ENCODE measurements at places on chromosomes 16 and 17. TPM values are rescaled to one million over a fixed set of nuclear protein-coding genes. Genes with fewer than 3 reads are reported as not detected.

TMEM88 gene
- total RNA-seq = 59.6 TPM

EXOSC6 gene
- total RNA-seq = 24.7 TPM

TLCD2 gene
- total RNA-seq = 4.5 TPM

RDM1 gene
- total RNA-seq = 0.87 TPM

PPM1E gene
- 0.80 TPM for total RNA-seq

PIPOX gene
- 15.8 TPM for total RNA-seq

PRCD gene
- total RNA-seq = 2.7 TPM

PLA2G10 gene
- total RNA-seq = 0.30 TPM

CCDC92B gene
- total RNA-seq = not detected

C16orf96 gene
- total RNA-seq = 0.12 TPM

KIAA0753 gene
- 12.0 TPM for total RNA-seq

CNTNAP4 gene
- 1.8 TPM for total RNA-seq

CHST6 gene
- 0.32 TPM for total RNA-seq

CES4A gene
- total RNA-seq = 7.2 TPM

CA7 gene
- 2.5 TPM for total RNA-seq

DNA sequence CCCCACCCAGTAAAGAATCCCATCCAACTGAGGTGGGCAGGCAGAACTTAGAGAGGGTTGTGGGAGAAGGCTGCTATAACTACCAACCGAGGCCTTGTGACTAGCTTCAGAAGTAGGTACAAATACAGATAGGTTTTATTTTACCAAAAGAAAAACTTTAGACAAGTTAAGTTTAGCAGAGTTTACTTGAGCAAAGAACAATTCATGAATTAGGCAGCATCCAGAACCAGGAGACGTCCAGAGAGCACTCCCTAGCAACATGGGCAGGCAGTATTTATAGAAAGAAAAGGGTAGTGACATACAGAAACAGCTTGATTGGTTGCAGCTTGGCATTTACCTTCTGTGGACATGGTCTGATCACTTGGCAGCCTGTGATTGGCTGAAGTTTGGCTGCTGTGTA is 42.1 kb downstream of the SLFN5 start:
- no peak overlapping the region for H3K4me3 ChIP-seq
- no peak for DNase-seq
- no peaks in the 10 kb centered on the region for H3K4me1 ChIP-seq
- no peak overlapping the region for H3K27ac ChIP-seq
- H3K36me3 ChIP-seq = no peaks in the 10 kb centered on the region

- no peak overlapping the region for H3K4me3 ChIP-seq
- H3K27me3 ChIP-seq = no peaks in the 10 kb centered on the region
- H3K27ac ChIP-seq = peak overlapping the region; percentile 74
- H3K4me1 ChIP-seq = peaks cover 19% of the 10 kb centered on the region
Measured at GRCh38 chr17:1736348-1737281, 6.1 kb upstream of the SERPINF2 start.

- no peak overlapping the region for H3K27ac ChIP-seq
- no peaks in the 10 kb centered on the region for H3K27me3 ChIP-seq
- no peak overlapping the region for H3K4me3 ChIP-seq
- H3K36me3 ChIP-seq = no peaks in the 10 kb centered on the region
- DNase-seq = no peak
- no peaks in the 10 kb centered on the region for H3K4me1 ChIP-seq
Measured at GRCh38 chr16:57112403-57113041, 20.1 kb downstream of the CPNE2 start.

- DNase-seq = no peak
- H3K4me3 ChIP-seq = no peak overlapping the region
- peaks cover 37% of the 10 kb centered on the region for H3K27me3 ChIP-seq
- no peaks in the 10 kb centered on the region for H3K36me3 ChIP-seq
- H3K27ac ChIP-seq = no peak overlapping the region
- peaks cover 23% of the 10 kb centered on the region for H3K4me1 ChIP-seq
Measured at GRCh38 chr17:47875011-47875985, 20.7 kb upstream of the SP2 start.

DNA sequence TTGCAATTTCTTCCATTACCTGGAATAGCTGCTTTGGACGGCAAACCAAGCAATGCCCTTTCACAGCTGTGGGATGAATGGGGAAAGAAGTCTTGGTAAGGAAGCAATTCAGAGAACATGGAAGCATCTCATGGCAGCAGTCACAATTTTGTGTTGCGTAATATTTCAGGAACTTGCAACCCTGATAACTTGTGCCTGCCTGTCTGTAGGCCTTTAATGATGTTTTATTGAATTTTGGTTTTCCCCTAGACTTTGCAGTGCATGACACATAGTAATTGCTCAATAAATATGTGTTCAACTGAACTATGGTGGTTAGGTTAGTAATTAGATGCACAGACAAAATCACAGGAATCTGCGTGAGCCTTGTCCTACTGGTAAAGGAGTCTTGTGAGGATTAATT is 439.5 kb downstream of the WWOX start:
- no peaks in the 10 kb centered on the region for H3K27me3 ChIP-seq
- no peaks in the 10 kb centered on the region for H3K36me3 ChIP-seq
- H3K4me1 ChIP-seq = no peaks in the 10 kb centered on the region
- H3K4me3 ChIP-seq = no peak overlapping the region
- H3K27ac ChIP-seq = no peak overlapping the region
- no peak for DNase-seq

GRCh38 chr17:29977836-29978235 is 36.4 kb downstream of the EFCAB5 start:
- H3K27ac ChIP-seq = no peak overlapping the region
- H3K36me3 ChIP-seq = no peaks in the 10 kb centered on the region
- H3K27me3 ChIP-seq = no peaks in the 10 kb centered on the region
- DNase-seq = no peak

GRCh38 chr16:17369421-17370222 is 101.1 kb downstream of the XYLT1 start:
- H3K36me3 ChIP-seq = no peaks in the 10 kb centered on the region
- H3K4me1 ChIP-seq = peaks cover 23% of the 10 kb centered on the region
- no peak for DNase-seq
- no peak overlapping the region for H3K27ac ChIP-seq
- no peaks in the 10 kb centered on the region for H3K27me3 ChIP-seq

- H3K27ac ChIP-seq = no peak overlapping the region
- no peaks in the 10 kb centered on the region for H3K36me3 ChIP-seq
- no peak for DNase-seq
- no peaks in the 10 kb centered on the region for H3K27me3 ChIP-seq
Measured at GRCh38 chr16:26642047-26642664, 424.6 kb upstream of the C16orf82 start.

GRCh38 chr17:77107506-77108433 is 33.0 kb upstream of the SEC14L1 start:
- H3K4me1 ChIP-seq = peaks cover 10% of the 10 kb centered on the region
- no peak for DNase-seq
- H3K27ac ChIP-seq = no peak overlapping the region
- no peaks in the 10 kb centered on the region for H3K36me3 ChIP-seq
- H3K27me3 ChIP-seq = no peaks in the 10 kb centered on the region
- no peak overlapping the region for H3K4me3 ChIP-seq

- H3K27me3 ChIP-seq = no peaks in the 10 kb centered on the region
- no peaks in the 10 kb centered on the region for H3K4me1 ChIP-seq
- no peaks in the 10 kb centered on the region for H3K36me3 ChIP-seq
- DNase-seq = no peak
- no peak overlapping the region for H3K27ac ChIP-seq
- no peak overlapping the region for H3K4me3 ChIP-seq
Measured at GRCh38 chr16:51487880-51488279, 336.8 kb upstream of the SALL1 start.

GRCh38 chr16:19393226-19394111 is 24.2 kb upstream of the TMC5 start:
- peaks cover 14% of the 10 kb centered on the region for H3K4me1 ChIP-seq
- H3K27ac ChIP-seq = peak overlapping the region; percentile 97
- H3K36me3 ChIP-seq = no peaks in the 10 kb centered on the region

DNA sequence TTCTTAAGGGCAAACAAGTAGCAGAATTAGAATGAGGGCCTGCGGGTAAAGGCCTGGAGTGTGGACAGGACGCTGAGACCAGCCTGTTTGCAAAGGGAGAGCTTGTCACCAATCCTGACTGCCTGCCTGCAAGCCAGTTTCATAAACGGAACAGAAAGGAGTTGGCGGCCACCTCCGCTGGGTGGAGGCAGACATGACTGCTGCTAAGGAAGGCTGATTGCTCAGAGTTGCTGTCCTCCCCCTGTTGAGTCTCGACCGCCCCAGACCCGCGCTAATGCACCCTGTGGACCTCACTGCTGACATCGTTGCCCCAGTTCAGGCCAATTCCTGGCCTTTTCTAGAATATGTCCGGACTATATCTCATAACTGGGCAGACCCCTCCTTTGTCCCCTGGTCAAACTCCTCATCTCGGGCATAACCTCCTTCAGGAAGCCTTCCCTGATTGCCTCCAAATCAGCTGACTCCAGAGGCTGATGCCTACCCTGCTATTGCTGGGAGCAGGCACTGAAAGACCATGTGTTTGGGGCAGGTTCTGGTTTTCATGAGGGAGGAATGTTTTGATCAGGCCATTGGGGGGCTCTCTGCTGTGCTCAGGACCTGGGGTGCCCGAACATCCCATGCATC is 153.0 kb upstream of the CIBAR2 start:
- no peak overlapping the region for H3K27ac ChIP-seq
- DNase-seq = no peak
- H3K36me3 ChIP-seq = no peaks in the 10 kb centered on the region
- H3K4me1 ChIP-seq = no peaks in the 10 kb centered on the region

- no peaks in the 10 kb centered on the region for H3K27me3 ChIP-seq
- H3K4me3 ChIP-seq = peak overlapping the region; percentile 59
- DNase-seq = peak; percentile 78
- peak overlapping the region; percentile 97 for H3K27ac ChIP-seq
- H3K36me3 ChIP-seq = no peaks in the 10 kb centered on the region
- peaks cover 23% of the 10 kb centered on the region for H3K4me1 ChIP-seq
Measured at GRCh38 chr17:5418858-5419355, 555 bp downstream of the NUP88 start.

DNA sequence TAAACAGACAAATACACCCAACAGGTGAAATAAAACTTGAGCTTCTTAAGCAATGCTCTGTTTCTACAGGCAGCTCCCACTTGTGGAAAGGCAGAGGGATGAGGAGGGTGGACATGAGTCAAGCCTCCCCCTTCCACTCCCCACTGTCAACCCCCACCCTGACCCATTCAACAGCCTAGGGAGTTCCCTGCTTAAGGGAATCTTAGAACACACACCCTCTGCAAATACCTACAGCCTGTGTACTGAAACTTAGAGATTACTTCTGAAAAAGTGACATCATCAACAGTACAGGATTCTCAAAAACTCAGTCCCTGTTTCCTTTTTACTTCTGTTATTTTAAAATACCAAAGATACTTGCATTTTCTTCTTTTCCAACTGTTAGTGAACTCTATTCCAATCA is 345.4 kb downstream of the SOX9 start:
- no peaks in the 10 kb centered on the region for H3K36me3 ChIP-seq
- H3K27me3 ChIP-seq = no peaks in the 10 kb centered on the region
- H3K4me3 ChIP-seq = no peak overlapping the region
- peaks cover 60% of the 10 kb centered on the region for H3K4me1 ChIP-seq
- H3K27ac ChIP-seq = peak overlapping the region; percentile 99

- no peaks in the 10 kb centered on the region for H3K36me3 ChIP-seq
- DNase-seq = peak; percentile 53
- no peaks in the 10 kb centered on the region for H3K4me1 ChIP-seq
Measured at GRCh38 chr16:78984887-78985464, 615.6 kb downstream of the MAF start.

DNA sequence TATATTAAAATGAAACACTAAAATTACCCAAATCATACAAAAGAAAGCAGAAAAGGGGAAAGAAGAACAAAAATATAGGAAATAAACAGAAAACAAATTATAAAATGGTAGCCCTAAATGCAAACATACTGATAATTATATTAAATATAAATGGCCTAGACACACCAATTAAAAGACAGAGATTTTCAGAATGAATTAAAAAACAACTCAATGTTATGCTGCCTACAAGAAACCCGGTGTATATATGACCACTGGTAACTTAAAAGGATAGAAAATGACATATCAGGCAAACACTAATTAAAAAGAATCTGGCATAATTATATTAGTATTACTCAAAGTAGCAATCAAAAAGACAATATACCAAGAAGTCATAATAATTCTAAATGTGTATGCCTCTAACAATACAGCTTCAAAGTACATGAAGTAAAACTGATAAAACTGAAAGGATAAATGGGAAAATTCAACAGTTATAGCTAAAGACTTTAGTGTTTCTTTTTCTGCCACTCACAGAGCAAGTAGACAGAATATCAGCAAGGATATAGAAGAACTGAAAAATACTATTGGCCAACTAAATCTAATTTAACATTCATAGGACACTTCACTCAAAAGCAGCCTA is 7.5 kb upstream of the FAM20A start:
- DNase-seq = no peak
- no peak overlapping the region for H3K27ac ChIP-seq
- H3K36me3 ChIP-seq = no peaks in the 10 kb centered on the region
- H3K27me3 ChIP-seq = no peaks in the 10 kb centered on the region
- H3K4me3 ChIP-seq = no peak overlapping the region
- H3K4me1 ChIP-seq = no peaks in the 10 kb centered on the region

DNA sequence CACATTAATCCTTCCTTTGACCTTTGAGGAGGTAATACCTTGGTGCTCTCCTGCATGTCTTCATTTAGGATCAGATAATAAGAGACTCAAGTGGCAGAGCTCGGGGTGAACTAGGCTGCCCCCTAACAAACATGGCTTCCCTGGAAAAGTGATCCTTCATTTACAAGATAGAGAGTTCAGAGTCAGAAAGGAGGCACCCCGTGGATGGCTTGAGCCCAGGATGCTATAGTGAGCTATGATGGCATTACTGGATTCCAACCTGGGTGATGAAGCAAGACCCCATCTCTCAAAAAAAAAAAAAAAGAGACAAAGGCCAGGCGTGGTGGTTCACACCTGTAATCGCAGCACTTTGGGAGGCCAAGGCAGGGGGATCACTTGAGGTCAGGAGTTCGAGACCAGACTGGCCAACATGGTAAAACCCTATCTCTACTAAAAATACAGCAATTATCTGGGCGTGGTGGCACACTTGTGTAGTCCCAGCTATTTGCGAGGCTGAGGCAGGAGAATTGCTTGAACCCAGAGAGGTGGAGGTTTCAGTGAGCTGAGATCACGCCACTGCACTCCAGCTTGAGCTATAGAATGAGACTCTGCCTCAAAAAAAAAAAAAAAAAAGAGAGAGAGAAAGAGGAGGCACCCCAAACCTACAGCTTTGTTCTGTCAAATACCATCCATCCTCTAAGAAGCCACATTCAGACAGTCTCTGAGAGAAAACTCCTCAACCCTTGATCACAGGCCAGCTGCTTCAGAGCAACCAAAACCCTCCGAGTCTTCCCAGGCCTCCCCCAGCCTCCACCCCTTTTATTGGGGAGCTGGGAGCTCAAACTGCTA is 7.4 kb downstream of the FAM117A start:
- H3K4me3 ChIP-seq = no peak overlapping the region
- DNase-seq = no peak
- no peaks in the 10 kb centered on the region for H3K27me3 ChIP-seq
- no peaks in the 10 kb centered on the region for H3K36me3 ChIP-seq
- H3K4me1 ChIP-seq = no peaks in the 10 kb centered on the region

- peak; percentile 52 for DNase-seq
- H3K4me1 ChIP-seq = peaks cover 38% of the 10 kb centered on the region
- H3K4me3 ChIP-seq = no peak overlapping the region
- H3K27ac ChIP-seq = peak overlapping the region; percentile 83
- no peaks in the 10 kb centered on the region for H3K27me3 ChIP-seq
Measured at GRCh38 chr16:11296706-11297491, 15.8 kb upstream of the PRM1 start.

All from hepatocyte (in vitro differentiated cells).